ENCODE measurements at places on chromosomes 1 and 21.

DNA sequence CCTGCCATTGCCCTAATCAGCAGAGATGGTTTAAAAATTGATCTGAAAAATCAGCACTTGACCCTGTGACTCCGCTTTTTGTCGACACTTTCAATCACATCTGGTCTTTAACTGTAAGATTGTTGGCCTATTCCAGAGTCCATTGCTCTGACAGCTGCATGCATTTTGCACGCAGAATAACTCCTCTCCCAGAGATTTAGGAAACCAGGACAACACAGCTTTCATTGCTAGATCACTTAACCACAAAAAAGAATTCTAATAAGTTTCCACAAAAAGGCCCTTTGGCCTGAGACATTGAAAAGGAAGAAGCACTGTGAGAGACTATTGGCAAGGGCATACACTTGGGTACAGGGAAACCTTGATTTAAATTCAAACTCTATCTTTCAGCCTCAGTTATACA lies 373.1 kb downstream of the TGFB2 start:
- no peak for DNase-seq

DNA sequence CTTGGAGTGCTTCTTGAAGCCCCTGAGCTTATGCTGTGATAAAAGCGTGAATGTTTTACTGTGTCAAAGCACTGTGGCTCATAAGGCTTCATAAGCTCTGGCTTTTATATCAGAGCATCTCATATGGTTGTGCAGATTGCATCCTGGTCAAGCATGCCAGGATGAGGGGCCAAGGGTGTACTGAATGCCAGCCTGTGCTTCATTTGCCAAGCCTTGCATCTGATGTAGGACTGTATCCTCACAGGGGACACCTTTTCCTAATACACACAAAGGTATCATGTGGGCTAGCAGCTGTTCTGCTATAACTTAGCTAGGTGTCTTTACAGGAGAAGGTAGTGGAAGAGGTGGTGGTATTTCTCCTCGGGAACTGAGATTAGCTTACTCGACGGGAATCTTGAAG lies 134.7 kb downstream of the ST6GALNAC3 start:
- DNase-seq: no peak

GRCh38 chr1:240652549-240652948 lies 40.6 kb upstream of the GREM2 start:
- DNase-seq: no peak

GRCh38 chr1:221230605-221231004 lies 351.4 kb downstream of the HLX start:
- no peak for DNase-seq

- DNase-seq: no peak
Measured at GRCh38 chr1:176049582-176049981, 157.5 kb downstream of the COP1 start.

DNA sequence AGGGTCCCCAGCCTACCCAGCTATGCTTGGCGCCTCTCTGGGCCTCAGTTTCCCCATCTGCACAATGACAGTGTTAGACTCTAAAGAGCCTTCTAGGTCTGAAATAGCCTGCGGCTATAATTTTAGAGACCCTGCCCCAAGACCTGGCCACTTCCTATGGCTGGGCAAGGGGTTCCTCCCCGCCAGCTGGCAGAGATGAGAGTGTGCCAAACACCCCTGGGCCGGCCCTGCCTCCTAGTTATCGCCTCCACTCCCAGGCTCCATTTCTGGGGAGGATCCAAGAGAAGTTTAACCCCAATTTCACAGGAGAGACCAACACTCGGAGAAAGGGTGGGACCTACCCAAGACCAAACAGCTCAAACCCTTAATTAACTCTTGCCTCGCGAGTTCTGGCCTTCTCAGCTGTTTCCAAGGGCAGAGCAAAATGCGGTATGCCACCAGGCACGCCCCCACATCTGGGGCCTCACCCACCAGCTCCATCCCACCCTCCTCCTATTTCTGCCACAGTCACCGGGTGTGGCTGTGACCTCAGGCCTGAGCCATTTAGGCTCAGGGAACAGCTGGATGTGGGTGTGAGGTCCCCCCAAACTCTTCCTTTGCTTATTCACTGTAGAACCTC lies 35.7 kb downstream of the TTC39A start:
- no peak for DNase-seq

DNA sequence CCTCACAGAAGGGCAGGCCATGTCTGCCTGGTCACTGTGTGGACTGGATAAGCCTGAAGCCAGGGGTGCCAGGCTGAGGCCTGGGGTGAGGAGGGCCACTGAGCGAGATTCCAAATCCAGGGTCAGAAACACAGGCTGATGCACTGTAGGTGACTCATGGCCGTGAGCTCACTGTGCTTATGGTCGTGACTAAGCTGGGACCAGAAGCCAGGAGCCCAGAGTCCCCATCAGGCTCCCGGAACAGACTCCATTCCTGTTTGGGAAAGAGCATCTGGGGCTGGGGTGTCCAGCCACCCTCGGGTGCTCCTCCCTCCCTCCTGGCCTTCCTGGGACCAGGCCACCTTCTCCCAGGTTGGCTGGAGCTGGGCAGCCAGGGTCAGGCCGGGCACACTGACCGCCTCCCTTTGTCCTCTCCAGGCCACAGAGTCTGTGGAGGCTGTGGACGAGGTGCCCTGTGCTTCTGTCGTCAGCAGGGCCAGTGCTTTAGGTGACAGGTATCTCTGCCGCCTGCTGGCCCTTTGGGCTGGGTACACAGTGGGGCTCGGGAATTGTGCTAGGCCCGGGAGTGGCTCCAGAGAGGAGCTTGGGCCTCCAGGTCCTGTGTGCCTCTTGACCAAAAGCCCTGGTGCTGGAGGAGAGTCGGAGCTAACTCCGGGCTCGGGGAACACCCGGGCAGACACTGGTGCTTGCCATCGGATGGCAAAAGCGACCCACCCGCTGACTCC lies 36.7 kb downstream of the AJAP1 start:
- DNase-seq: no peak

DNA sequence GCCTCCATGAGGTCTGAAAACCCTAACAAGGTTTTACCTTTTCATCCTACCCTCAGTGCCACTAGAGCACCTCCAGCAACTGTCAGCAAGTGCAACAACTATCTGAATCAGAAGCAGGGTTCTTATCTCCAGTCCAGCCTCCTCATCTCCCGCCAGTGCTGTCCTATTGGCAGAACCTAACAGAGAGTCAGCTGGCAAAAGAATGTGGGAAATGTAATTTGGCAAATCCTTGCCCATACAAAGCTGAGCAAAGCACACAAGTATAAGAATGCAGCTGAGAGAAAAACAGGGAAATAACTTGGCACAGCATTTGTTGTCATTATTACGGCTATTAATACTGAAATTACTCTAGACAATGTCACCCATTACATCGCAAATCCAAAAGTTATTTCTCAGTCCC lies 124.2 kb downstream of the ATP6V1G3 start:
- no peak for DNase-seq
